ENCODE measurements at places on chromosomes 13 and 19.

DNA sequence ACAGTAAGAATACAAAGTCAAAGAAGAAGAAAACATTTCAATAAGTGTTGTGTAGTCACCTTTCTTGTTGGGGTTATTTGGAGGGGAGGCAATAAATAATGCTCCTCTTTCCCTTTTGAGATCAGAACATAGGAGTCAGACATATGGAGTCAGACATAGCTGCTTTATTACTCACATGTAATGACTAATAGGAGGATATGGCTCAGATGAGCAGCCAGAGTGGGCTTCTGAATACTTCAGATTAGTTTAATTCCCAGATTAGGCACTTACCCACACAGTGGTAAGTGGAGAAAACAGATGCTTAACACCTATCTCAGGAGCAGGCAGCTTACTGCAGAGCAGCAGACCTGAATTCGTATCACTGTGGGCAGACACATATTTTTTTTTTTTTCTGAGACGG, 31.7 kb upstream of the C1QTNF9B start:
- DNase-seq = no peak

DNA sequence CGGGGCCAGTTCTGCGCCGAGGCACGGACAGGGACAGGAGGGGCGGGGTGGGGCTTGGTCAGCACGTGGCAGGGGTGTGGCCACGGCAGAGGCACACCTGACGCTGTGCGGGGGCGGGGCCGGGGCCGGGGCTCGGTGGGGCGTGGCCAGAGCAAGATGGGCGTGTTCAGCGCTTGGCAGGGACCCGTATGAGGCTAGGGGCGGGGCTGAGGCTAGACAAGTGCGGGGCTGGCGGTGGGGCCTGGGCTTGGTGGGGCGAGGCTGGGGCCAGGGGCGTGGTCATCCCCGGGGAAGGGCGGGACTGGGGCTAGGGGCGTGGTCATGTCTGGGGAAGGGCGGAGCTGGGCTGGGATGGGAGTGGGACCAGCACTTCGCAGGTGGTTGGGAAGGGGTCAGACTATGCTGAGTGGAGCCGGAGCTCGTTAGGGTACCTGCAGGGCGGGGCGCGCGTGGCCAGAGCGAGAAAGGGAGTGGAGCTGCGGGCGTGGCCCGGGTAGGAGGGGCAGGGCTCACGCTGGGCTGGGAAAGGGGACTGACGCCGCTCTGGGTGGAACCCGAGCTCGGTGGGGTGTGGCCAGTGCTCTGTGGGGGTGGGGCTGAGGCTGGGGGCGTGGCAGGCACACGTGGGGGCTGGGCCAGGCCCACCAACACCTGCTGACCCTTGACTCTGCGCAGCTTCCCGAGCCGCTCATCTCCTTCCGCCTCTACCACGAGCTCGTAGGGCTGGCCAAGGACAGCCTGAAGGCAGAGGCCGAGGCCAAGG, 12.8 kb downstream of the POLR2E start:
- DNase-seq = peak; percentile 60

DNA sequence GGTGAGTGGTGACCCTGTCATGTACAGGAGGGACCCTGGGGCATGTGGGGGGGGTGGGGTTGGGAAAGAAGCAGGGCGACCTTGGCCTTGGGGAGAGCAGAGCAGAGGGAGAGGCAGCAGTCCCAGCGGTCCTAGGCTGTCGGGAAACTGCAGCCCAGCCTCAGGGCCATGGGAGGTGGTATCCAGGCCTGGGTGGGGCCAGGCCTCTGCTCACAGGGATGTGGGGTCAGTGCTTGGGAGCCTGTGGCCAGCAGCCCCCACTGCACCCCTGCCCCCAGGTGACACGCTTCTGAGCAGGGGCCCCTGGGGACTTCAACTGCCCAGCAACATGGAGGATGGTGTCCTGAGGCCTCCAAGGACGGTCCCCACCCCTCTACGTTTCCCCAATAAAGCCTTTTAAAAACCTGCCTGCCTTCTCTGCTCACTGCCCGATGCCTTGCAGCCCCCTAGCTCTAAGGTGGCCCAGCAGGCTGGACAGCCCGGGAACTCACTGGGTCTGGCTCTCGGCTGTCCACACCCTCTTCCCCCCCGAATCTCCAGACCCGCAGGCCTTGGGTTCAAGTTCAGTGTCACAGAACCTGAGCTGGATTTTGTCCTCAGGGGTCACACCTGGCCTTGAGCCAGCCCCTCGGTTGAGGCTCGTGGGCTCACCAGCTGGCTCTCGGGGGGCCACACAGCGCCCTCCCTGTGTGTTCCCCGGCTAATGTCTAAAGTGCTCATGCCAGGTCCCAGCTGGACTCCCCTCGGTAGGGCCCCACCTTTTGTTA, 6.9 kb downstream of the PNKP start:
- no peak for DNase-seq

DNA sequence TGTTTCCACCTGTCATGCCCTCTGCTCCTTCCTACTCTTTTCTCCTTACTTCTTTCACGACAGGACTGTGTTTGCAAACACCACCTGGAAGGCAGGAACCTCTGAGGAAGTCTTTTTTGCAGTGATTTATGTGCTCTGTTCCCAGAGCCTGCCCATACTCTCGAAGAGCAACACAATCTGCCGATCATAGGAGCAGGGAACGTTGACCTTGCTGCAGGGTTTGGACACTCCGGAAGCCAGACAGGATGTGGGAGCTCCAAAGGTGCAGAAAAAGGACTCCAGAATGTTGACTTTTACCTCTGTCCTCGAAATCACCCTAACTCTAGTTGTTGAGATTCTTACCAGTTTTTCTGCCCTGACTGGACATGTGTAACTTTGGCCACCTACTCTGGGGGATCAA, 8.6 kb upstream of the ZNF181 start:
- no peak for DNase-seq

DNA sequence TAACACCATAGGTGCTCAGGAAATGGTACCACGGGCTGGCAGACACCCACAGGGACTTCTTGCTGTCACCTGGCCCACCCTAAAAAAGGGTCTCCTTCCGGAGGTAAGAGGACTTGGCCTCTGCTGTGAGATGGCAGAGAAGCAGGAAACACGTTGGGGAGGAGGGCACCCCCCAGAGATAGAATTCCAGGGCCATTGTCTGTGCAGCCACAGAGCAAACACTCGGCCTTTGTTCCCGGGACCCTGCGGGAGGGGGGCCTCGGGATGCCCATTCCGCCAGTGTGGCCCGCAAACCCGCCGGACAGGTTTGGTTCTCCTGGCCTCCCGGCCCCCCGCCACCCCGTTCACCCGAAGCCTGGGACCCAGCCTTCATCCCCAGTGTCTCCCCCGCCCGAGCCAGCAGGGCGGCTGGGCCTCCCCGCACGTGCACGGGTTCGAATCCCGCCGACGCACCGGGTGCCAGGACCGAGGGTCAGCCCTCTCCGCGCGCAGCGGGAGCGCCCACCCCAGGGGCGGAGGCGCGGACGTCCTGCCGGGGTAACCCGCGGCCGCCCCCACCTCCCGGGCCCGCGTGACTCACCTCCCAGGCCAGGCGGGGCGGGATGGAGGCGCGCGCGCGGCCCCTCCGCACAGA, 714 bp downstream of the PLPP2 start:
- DNase-seq = no peak

DNA sequence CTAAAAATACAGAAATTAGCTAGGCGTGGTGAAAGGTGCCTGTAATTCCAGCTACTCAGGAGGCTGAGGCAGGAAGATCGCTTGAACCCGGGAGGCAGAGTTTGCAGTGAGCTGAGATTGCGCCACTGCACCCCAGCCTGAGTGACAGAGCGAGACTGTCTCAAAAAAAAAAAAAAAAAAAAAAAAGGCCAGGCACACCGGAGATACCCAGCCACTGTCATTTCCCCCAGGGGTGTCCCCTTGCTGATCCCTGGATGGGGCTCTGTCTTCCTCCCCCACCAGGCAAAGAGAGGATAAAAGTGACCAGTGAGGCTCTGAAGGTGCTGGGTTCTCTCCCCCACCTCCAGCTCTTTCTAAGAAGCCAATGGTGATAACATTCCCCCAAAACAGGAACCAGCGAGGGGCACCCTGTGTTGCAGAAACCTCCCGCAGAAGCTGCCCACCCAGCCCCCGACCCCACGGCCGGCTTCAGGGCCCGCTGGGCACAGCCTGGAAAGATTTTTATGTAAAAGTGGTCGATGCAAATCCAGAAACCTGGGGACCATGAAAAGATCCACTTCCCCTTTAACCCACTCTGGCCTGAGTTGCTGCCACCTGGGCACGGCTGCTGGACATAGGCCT, 61.4 kb upstream of the KLF2 start:
- no peak for DNase-seq

GRCh38 chr19:13022859-13023636, 27.8 kb downstream of the NFIX start:
- DNase-seq = no peak

- no peak for DNase-seq
Observed at GRCh38 chr19:8352134-8352827, 9.2 kb upstream of the KANK3 start.

GRCh38 chr13:52383366-52383765, 22.6 kb downstream of the THSD1 start:
- no peak for DNase-seq

DNA sequence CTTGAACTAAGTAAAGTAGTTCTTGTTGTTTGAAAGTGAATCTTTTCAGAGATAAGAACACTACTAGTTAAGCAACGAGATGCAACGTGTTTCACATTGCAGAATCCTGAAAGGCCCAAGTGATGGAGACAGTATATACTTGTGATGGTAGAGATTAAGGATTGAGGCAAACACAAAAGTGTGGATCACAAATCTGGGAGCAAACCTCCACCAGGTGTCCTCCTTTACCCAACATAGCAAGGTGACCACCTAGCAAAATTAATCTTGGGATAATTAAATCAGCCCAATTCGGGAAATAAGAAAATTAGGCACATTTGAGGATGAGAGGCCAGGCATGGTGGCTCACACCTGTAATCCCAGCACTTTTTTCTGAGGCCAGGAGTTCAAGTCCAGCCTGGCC, 563.9 kb downstream of the DACH1 start:
- DNase-seq = no peak

- no peak for DNase-seq
Observed at GRCh38 chr19:48506138-48506733, 5.4 kb downstream of the LMTK3 start.

DNA sequence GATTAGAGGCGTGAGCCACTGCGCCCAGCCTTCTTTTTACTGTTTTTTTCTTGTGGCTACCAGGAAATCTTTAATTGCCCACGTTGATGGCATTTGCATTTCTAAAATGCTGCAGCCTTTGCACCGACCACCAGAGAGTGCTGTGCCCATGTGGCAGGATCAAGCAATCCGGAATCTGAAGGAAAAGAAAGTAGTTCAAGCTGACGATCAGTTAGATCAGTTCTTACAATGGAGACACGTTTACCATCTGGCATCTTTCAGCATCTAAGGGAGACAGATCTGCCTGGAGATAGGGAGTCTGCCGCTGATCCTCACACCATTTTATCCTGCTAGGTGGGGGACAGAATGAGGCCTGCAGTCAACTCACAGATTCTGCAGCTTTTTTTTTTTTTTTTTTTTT, 19.9 kb downstream of the TINCR start:
- DNase-seq = no peak

GRCh38 chr13:111632906-111633305, 312.5 kb downstream of the TEX29 start:
- DNase-seq = no peak

GRCh38 chr13:43730642-43731041, 56.1 kb downstream of the ENOX1 start:
- no peak for DNase-seq

- DNase-seq = no peak
Observed at GRCh38 chr13:26618726-26619125, 61.2 kb downstream of the WASF3 start.

DNA sequence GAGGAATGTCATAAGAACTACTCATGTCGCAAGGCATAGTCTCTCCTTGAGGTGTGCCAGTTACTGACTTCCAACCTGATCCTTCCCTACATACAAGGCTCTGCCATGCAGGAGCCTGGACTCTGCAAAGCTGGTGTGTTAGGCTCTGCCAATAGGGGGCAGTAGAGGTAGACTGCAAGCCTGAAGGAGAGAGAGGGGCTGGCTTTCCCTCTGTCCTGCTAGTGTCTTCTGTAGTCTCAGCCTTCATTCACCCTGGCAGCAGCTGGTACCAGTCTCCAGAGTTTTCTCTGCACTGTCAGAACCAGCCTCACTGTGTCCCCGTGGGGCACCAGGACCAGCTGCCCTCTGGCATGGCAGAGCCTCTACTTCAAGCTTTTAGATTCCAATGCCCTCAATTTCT, 14.5 kb downstream of the SHISA2 start:
- DNase-seq = no peak

GRCh38 chr19:1166872-1167573, 7.0 kb downstream of the SBNO2 start:
- no peak for DNase-seq

- no peak for DNase-seq
Observed at GRCh38 chr13:30666113-30666512, 48.4 kb downstream of the USPL1 start.

DNA sequence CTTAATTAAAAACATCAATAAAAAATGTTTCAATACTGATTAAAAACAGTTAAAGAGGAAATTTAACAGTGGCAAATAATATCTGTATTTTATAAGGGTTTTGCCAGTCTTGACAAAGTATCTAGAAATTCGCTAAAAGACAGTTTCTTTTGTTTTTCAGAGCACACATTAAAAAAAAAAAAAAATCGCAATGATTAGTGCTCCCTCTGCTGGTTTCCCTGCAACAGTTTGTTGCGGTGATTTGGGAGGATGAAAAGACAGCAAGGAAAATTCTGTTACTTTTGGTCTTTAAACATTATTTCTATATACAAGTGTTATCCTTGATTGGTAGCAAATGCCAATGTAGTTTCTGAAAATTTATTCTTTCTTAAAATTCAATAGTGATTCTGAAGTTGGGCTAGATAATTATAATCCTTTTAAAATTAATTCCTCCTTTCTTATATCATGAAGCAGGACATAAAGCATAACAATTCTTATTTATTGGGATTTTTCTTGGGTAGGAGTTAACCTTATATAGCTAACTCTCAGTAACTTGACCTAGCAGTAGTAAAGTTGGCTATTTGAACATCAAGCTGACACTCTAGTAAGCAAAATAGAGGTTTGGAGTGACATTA, 23.1 kb upstream of the SPRY2 start:
- DNase-seq = no peak

DNA sequence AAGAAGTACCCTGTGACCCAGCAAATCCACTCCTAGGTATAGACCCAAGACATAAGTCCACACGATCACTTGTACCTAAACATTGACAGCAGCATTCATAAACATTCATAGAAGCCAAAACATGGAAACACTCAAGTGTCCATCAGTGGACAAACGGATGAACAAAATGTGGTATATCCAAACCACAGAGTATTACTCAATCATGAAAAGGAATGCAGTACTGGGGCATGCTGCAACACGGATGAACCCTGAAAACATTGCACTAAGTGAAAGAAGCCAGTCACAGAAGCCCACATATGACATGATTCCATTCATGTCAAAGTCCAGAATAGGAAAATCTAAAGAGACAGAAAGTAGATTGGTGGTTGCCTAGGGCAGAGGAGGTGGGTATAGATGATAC, 22.8 kb upstream of the CCNE1 start:
- no peak for DNase-seq

GRCh38 chr13:48564056-48564455, 31.2 kb upstream of the RCBTB2 start:
- DNase-seq = no peak

GRCh38 chr19:39411081-39411831, 1.2 kb upstream of the PLEKHG2 start:
- no peak for DNase-seq

Data from stimulated activated CD4-positive, alpha-beta T cell treated with anti-CD3 and anti-CD28 coated beads, Interleukin-15, amount 100 ng/mL, for 1 hour (primary cell).